ENCODE measurements at places on chromosomes 1 and 21.

GRCh38 chr21:33973268-33973667, 57.7 kb upstream of the ATP5PO start:
- no peak for DNase-seq

DNA sequence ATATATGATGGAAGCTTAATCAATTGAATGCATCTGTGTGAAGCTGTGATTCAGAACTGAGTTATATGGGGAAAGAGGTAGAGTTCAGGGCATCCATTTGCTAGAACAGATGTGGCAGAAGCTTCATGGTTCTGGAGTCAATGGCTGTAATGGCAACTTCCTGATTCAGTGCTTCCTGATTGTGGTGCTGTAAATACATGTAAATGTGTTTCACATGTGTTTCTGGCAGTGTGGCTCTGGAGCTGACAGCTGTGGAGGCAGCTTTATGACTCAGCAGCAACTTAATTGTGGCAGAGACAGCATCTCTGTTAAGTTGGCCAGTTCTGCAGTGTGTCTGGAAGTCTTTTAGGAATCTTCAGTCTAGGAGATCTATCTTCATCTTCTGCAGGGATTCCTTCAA, 226.6 kb upstream of the ZRANB2 start:
- no peak for DNase-seq

GRCh38 chr1:63155437-63155836, 166.9 kb upstream of the FOXD3 start:
- no peak for DNase-seq

DNA sequence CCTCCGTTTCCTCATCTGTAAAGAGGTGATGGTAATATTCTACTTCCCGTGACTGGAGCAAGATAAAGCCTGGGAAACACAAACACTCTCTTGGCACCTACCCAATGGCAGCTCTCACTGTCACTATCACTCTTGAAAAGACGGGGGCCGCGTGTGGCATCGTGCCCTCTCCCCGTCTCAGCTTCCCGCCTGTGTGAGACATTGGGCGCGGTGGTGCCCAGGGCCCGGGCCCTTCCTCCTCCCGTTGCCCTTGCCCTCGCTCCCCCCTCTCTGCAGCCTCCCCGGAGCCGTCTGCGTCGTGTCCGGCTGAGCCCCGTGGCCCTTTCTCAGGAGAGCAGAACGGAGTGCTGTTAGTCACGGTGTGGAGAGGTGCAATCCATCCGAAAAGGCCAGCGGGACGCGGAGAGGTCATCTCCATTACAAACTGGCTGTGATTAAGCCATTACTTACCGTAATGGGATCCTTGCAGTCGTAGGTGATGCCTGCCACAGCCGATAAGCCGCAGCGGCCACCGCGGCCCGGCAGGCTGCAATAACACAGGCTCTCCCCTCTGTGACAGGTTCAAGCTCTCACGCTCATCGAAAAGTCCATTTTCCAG, 156.4 kb upstream of the ZC3H12A start:
- no peak for DNase-seq

DNA sequence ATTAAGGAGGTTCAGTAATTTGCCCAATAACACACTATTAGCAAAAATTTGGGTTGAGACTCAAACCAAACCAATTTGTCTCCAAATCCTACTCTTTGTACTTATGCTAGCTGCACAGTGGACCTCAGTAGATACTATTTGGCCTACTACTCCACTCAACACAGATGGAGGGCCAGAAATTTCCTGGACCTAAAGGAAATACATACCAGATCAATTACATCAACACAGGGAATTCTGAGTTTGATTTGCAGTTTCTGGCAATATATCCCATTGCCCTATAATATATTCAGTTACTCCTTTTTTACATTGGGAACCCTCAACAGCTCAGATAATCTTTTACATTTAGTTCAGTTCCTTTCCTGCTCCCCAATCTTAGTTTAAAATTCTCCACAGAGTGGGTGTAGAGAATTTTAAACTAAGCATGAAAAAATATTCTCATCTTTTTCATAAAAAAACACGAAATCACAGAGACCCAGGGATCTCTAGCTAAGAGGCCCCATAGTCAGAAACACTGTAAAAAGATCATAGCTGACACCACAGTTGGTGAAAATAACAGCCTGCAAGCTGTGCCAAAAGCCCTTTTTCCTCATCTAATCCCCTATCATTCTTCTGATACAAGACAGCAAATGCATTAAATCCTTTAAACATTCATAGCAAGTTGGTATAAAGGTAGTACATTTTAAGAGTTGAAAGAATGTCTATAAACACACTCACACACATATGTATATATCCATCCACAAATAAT, 317.7 kb upstream of the ESRRG start:
- DNase-seq: no peak

DNA sequence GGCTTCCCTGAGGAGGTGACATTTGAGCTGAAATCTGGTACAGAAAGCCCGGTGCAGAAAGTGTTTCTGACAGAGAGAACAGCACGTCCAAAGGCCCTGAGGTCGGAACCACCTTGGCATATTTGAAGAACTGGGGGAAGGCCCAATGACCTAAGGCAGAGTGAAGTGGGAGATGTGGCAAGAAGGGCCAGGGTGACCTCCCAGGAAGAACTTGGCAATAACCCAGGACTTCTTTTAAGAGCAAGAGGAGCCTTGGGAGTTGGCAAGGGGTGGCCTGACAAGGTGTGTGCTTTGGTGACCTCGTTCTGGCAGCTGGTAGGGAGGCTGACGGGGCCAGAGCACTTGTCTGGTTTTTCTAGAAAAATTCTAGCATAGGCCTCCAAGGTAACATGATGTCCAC, 23.4 kb downstream of the TTC39A start:
- DNase-seq: no peak

GRCh38 chr21:38386967-38387366, 111.3 kb downstream of the ERG start:
- DNase-seq: peak; percentile 7

GRCh38 chr21:41675574-41675973, 91.3 kb downstream of the RIPK4 start:
- DNase-seq: no peak

DNA sequence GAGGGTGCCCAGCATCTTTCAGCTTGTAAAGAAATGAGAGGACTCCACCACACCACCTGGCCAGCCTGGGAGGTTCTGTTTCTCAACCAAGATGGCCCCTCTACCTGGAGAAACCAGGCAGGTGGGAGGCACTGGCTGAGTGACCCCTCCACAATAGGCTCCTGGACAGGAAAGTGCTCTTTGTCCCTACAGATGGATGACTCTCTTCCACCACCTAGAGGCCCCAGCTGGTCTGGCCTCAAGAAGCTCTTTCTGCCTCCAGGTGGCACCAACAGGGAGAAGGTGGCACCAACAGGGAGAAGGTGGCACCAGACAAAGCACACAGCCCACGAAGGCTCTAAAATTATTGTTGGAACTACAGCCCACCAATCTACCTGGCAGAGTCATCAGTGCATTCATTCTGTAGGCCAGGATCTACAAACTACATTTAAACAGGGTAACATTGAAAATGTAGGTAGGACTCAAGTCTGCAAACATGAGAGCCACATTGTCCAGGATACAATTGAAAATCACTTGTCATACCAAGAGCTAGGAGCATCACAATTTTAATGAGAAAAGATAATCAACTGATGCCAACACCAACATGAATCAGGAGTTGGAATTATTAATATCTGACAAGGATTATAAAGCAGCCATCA, 14.4 kb downstream of the TMPRSS3 start:
- peak; percentile 46 for DNase-seq

All from activated naive CD8-positive, alpha-beta T cell treated with anti-CD3 and anti-CD28 coated beads for 36 hours (primary cell).